ENCODE measurements at places on chromosomes 2 and 18. TPM values are rescaled to one million over a fixed set of nuclear protein-coding genes. Genes with fewer than 3 reads are reported as not detected.
A peak's percentile ranks its signal among the peaks of the same experiment; 100 is the strongest.

DNA sequence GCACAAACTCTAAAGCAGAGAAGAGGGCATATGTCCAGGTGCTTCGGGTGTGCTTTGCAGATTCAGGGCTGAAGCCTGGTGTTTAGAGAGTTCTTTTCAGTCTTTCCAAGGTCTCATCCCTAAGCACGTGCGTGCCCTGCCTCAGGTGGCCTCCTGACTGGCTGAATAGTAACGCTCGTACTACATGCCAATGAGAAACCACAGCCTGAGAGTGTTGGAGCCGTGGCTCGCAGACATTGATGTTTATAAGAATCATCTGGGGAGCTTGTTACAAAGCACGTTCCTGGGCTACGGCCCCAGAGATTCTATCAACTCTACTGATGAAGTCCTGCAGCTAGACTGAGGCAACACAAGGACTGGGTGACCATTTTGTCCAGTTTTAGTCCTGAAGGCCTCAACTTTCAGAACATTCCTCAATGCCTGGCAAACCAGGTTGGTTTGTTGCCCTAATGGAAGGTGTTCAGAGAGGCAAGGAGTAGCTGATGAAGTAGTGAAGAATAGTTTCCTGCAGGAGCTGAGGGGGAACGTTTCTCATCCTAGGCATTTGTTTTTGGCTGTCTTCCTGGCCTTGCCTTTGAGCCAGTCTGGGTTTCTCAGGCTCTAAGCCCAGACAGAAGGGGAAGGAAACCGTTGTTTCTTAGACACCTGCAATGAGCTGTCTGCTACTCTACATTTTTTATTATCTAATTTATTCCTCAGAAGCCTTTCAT, 31.5 kb upstream of the HAAO start:
- no peak for DNase-seq
- H3K27me3 ChIP-seq = peaks cover 13% of the 10 kb centered on the region
- H3K4me3 ChIP-seq = no peak overlapping the region

DNA sequence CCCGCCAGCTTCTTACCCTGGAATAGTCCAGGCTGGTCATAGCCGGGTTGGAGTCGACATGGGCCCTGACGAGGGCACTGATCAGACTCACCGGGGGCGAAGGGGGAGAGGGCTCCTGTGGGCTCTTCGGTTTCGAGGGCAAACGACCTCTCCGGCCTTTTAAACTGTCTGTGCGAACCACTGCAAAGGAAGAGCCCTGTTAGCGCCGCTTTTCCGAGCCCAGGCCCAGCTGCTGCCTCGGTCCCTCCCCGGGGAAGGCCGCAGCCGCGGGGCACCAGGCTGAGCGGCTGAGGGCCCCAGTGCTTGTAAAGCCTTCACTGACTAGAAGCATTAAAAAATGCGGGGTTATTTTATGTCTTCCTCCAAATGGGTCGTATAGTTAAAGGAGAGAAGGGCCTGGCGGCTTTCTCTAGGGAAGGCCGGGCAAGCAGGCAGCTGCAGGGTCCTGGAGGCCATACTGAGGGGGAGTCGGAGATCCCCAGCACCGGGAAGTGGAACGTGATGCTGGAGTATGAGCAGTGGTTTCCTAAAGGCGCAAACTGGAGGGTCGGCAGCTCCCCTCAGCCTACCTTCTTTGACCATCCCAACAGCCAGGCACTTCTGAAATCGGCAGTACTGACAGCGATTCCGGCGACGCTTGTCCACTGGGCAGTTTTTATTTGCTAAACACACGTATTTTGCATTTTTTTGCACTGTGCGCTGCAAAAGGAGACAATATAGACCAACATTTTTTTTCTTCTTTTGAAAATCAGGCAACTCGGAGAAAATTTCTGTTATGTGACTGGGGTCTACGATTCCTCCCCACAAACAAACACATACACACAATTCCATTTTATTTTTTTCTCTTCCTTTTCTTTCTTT, 4.5 kb downstream of the NR4A2 start:
- peaks cover 32% of the 10 kb centered on the region for H3K27me3 ChIP-seq
- peak overlapping the region; percentile 45 for H3K4me3 ChIP-seq
- DNase-seq = no peak
- peaks cover 89% of the 10 kb centered on the region for H3K36me3 ChIP-seq
- H3K4me1 ChIP-seq = peaks cover 51% of the 10 kb centered on the region

- H3K4me1 ChIP-seq = peaks cover 33% of the 10 kb centered on the region
- no peak overlapping the region for H3K4me3 ChIP-seq
- DNase-seq = no peak
- H3K36me3 ChIP-seq = peaks cover 4% of the 10 kb centered on the region
These were observed 82.0 kb downstream of the PHLPP1 start for GRCh38 chr18:62797329-62797728.

DNA sequence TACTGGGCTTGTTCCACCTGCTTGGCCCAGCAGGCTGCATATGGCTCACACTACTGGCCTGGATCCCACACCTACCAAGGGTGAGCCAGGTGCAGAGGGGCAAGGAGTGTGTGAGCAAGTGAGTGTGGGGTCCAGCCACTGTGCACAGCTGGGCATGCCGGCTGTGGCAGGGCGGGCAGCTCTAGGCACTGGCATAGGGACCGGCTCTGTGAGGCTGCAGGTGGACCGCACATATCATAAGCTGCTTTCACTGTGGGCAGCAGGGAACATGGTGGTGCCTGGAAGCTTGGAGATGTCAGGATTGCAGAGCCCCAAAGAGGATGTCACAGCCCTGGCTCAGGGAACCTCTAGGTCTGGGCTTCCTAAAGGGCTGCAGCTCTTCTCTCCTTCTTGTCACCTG, 154.3 kb downstream of the THSD7B start:
- H3K4me3 ChIP-seq = no peak overlapping the region
- DNase-seq = no peak
- no peaks in the 10 kb centered on the region for H3K27me3 ChIP-seq
- no peaks in the 10 kb centered on the region for H3K36me3 ChIP-seq
- no peak overlapping the region for H3K27ac ChIP-seq
- H3K4me1 ChIP-seq = no peaks in the 10 kb centered on the region

DNA sequence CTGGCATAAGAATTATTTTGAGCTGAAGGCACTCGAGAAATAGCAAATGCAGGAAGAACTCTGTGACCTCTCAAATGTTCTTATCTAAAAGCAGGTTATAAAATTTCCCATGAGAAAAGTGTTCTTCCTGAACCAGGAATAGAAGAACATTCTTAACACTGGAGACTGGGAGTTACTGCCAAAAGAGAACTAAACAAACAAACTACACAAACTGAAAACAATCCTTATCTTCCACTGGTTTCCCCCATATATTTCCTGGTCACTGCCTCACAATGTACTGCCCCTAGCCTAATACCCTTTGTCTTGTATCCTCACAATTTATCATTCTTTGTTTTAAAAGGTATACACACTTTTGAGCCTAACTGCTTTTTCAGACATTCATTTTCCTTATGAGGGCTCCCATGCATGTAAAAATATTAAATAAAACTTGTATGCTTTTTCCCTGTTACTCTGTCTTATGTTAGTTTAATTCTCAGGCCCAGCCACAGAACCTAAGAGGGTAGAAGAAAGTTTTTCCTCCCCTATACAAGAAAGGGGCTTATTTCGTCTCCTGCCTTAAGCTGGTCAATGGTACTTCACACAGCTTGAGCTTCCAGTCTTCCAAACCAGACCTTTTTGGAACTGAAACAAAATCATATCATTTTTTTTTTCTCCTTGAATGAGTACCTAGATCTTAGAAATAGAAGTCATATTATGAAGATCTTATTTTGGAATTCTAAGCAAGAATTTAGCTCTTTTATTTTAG, 110.6 kb downstream of the MSTN start:
- no peaks in the 10 kb centered on the region for H3K27me3 ChIP-seq
- no peak for DNase-seq
- no peaks in the 10 kb centered on the region for H3K4me1 ChIP-seq
- no peak overlapping the region for H3K27ac ChIP-seq

DYSF gene
- total RNA-seq = 0.05 TPM

DNA sequence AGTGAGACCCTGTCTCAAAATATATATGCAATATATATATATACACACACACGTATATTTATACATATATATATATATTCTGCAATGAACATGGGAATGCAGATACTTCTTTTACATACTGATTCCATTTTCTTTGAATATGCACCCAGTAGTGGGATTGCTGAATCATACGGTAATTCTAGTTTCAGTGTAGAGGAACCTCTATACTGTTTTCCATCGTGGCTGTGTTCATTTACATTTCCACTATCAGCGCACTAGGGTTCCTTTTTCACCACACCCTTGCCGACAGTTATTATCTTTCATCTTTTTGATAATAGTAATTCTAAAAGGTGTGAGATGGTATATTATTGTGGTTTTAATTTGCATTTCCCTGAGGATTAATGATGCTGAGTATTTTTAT, 52.3 kb upstream of the SLC39A10 start:
- no peak overlapping the region for H3K4me3 ChIP-seq
- H3K27me3 ChIP-seq = no peaks in the 10 kb centered on the region
- no peak for DNase-seq
- H3K27ac ChIP-seq = no peak overlapping the region

DNA sequence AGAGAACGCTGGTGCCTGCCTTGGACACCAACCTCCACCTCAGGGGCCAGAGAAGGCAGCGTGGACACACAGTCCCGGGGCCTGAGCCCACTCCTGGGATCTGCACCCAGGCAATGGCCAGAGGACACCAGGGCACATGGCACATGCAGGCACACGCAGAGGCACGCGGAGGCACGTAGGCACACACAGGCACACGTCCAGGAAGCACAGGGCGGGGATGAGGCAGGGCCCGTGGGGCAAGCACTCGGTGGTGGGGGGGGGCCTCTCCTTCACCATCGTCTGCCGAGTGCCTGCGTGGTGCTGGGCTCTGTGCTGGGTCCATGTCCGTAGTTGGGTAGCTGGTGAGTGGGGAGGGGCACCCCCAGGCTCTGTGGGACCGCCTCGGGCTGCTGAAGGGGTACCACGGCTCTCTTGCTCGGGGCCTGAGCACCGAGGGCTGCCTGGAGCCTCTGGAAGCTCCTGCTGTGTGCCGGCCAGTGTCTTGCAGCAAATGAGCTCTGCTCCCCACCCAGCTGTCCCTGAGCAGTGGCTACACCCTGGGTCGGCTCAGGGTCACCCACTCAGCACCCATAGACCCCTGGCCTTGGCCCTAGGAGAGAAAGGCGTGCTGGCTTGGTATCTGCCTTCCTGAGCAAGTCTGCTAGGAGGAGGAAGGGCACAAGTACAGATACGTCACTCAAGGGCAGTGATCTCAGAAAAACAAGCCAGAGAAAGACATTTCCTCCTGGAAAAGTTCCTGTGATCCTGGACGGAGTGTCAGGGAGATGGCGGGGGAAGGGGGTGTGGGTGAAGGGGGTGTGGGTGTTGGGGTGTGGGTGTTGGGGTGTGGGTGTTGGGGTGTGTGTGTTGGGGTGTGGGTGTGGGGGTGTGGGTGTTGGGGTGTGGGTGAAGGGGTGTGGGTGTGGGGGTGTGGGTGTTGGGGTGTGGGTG, 26.4 kb downstream of the RTP5 start:
- peaks cover 2% of the 10 kb centered on the region for H3K27me3 ChIP-seq
- peaks cover 3% of the 10 kb centered on the region for H3K36me3 ChIP-seq
- H3K4me3 ChIP-seq = no peak overlapping the region
- no peak for DNase-seq
- H3K27ac ChIP-seq = peak overlapping the region; percentile 88
- no peaks in the 10 kb centered on the region for H3K4me1 ChIP-seq

SLC4A1AP gene
- total RNA-seq = 27.8 TPM

AFF3 gene
- 1.4 TPM for total RNA-seq

Measured in activated T-helper 2 cell treated with anti-CD3 and anti-CD28 coated beads, Interferon-gamma antibody, Interleukin-2, Interleukin-4, amounts not matched to agents 10 μg/mL and 5 μg/mL and 100 μg/mL, durations not matched to agents 14 hours and 24 hours and 36 hours (primary cell).